ENCODE measurements at places on chromosomes 1 and 21. TPM values are rescaled to one million over a fixed set of nuclear protein-coding genes. Genes with fewer than 3 reads are reported as not detected.

The HIPK1 gene
- total RNA-seq, result 18.7 TPM

The SEMA4A gene
- 13.1 TPM for total RNA-seq

The OR10X1 gene
- not detected for total RNA-seq

The PCAT6 gene
- total RNA-seq, result 1.7 TPM

The CYB5RL gene
- 3.6 TPM for total RNA-seq

The FAAH gene
- total RNA-seq, result 5.0 TPM

The SPEN gene
- total RNA-seq, result 26.7 TPM

The CCDC185 gene
- not detected for total RNA-seq

The RNASEL gene
- total RNA-seq, result 1.3 TPM

The SELL gene
- 1.2 TPM for total RNA-seq

The RASAL2 gene
- 11.3 TPM for total RNA-seq
